ENCODE measurements at places on chromosomes 4 and X. TPM values are rescaled to one million over a fixed set of nuclear protein-coding genes. Genes with fewer than 3 reads are reported as not detected.

FAAH2 gene
- 1.2 TPM for polyA plus RNA-seq

NLRP2B gene
- polyA plus RNA-seq: not detected

MAGEC3 gene
- polyA plus RNA-seq: 0.32 TPM

IL1RAPL1 gene
- 0.03 TPM for polyA plus RNA-seq

SPANXN2 gene
- polyA plus RNA-seq: not detected

BCORL1 gene
- polyA plus RNA-seq: 0.86 TPM

REPS2 gene
- 1.5 TPM for polyA plus RNA-seq

EXOC1L gene
- not detected for polyA plus RNA-seq

GRCh38 chr4:184514121-184514988 lies 40.0 kb upstream of the IRF2 start:
- DNase-seq: peak; percentile 83
- H3K36me3 ChIP-seq: no peaks in the 10 kb centered on the region
- no peak overlapping the region for H3K4me3 ChIP-seq
- H3K4me1 ChIP-seq: peaks cover 17% of the 10 kb centered on the region
- no peak overlapping the region for H3K27ac ChIP-seq

DNA sequence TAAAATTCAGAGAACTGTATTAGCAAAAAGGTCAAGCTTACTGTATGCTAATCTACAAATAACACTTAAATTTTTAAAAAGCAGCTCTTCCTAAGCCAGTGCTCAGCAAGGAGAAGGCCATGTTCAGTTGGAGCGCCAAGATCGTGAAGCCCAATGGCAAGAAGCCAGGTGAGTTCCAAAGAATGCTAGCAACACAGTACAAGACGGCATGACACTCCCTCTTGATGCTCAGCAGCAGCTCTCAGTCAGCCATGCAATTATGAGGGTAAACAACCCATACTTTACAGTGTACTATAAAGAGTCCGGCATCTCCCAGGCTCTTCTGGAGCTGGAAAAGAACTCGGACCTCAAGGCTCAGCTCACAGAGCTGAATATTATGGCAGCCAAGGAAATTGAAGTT lies 34.9 kb downstream of the STX18 start:
- no peak for DNase-seq
- no peak overlapping the region for H3K27ac ChIP-seq
- H3K36me3 ChIP-seq: peaks cover 16% of the 10 kb centered on the region
- H3K4me1 ChIP-seq: peaks cover 8% of the 10 kb centered on the region
- H3K4me3 ChIP-seq: no peak overlapping the region
- no peaks in the 10 kb centered on the region for H3K27me3 ChIP-seq

DNA sequence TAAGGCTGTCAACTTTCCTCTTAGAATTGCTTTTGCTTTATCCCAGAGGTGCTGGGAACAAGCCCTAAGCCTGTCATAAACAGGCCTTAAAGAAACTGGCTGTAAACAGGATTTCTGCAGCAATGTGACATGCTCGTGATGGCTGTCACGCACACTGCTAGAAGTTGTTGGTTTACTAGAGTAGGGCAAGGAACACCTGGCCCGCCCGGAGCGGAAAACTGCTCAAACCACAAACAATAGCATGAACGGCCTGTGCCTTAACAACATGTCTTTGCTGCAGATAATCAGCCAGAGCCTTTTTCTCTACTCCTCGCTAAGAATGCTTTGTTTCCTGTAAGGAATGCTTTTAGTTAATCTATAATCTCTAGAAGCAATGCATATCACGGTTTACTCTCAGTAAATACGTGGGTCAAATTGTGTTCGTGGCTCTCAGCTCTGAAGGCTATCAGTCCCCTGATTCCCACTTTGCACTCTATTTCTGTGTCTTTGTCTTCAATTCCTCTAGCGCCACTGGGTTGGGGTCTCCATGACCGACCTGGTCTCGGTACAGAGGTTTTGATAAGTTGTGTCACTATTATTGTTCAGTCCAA lies 318.3 kb downstream of the GLUD2 start:
- H3K36me3 ChIP-seq: no peaks in the 10 kb centered on the region
- no peaks in the 10 kb centered on the region for H3K27me3 ChIP-seq
- no peaks in the 10 kb centered on the region for H3K4me1 ChIP-seq
- no peak for DNase-seq
- H3K27ac ChIP-seq: no peak overlapping the region

DNA sequence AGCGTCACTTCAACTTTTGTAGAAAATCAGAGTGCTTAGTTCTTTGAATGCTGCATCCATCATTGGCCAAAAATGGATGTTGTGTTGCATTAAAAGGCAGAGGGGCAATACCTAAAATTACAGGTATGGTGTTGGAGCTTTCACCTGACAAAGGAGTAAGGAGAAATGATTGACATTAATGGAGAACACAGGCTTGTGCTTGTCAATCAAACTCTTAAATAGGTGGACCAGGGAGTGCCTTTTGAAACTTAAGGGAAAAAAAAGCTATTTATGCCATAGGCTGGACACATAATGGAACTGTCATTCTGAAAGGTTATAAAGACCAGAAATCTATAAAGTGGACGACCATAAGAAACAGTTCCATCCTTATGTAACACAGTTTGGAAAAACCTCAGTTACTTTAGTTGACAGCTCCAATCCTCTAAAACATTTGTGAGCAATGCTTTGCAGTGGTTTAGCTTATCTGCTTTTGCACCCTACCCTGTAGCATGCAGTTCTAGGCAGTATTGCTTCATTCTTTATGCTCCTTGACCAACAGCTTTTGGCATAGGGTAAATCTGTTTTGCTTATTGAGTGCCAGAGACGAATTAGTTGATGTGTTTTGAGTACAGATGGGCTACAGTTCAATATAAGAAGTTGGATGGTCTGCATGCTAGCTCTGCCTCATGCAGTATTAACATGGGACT lies 2.4 kb downstream of the HADH start:
- H3K4me3 ChIP-seq: no peak overlapping the region
- DNase-seq: no peak
- peaks cover 70% of the 10 kb centered on the region for H3K4me1 ChIP-seq
- no peaks in the 10 kb centered on the region for H3K36me3 ChIP-seq

- H3K27ac ChIP-seq: peak overlapping the region; percentile 84
- peaks cover 68% of the 10 kb centered on the region for H3K4me1 ChIP-seq
- peak overlapping the region; percentile 42 for H3K4me3 ChIP-seq
- DNase-seq: peak; percentile 82
- no peaks in the 10 kb centered on the region for H3K36me3 ChIP-seq
- no peaks in the 10 kb centered on the region for H3K27me3 ChIP-seq
Observed at GRCh38 chr4:163558539-163559044, 64.1 kb downstream of the TMA16 start.

DNA sequence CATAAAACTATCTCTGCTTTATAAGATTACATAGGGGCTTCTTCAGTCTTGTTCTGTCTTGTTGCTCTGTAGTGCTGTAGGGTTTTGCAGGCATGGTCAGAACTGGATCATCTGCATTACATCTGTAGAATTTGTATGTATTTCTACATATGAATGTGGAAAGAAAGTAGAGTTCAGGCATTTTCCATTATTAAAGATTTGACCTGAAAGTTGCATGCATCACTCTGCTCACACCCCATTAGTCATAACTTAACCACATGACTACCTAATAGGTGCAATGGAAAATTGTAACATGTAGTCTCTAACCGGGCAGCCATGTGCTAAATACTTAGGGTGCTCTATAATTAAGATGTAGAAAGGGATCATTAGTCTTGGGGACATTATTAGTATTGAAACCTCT lies 45.7 kb upstream of the AGA start:
- H3K4me3 ChIP-seq: no peak overlapping the region
- no peak for DNase-seq
- no peaks in the 10 kb centered on the region for H3K36me3 ChIP-seq
- H3K27me3 ChIP-seq: no peaks in the 10 kb centered on the region
- no peaks in the 10 kb centered on the region for H3K4me1 ChIP-seq

- no peak overlapping the region for H3K4me3 ChIP-seq
- no peaks in the 10 kb centered on the region for H3K36me3 ChIP-seq
Observed at GRCh38 chr4:140603286-140603685, 34.5 kb upstream of the UCP1 start.

DNA sequence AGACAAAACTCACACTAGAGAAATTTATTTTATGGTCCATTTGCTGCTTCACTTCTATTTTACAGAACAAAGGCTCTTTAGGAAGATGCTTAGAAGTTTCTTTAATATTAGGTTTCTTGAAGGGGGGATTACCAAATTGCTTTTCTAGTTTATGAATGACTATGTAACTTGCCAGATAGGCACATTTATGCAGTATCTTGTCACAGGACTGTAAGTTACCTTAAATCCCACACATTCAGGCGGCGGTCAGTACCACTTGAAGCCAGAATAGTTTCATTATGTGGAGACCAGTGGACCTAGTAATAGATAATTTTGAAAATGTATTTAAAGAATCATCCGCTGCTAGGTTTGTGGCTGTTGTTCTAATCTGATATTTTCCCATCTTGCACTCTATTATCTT lies 18.3 kb downstream of the RBBP7 start:
- no peak for DNase-seq
- H3K4me1 ChIP-seq: no peaks in the 10 kb centered on the region
- H3K4me3 ChIP-seq: no peak overlapping the region
- peaks cover 2% of the 10 kb centered on the region for H3K36me3 ChIP-seq
- H3K27me3 ChIP-seq: no peaks in the 10 kb centered on the region
- H3K27ac ChIP-seq: no peak overlapping the region

GRCh38 chr4:89618151-89618550 lies 218.8 kb downstream of the SNCA start:
- no peaks in the 10 kb centered on the region for H3K4me1 ChIP-seq
- no peaks in the 10 kb centered on the region for H3K36me3 ChIP-seq
- no peaks in the 10 kb centered on the region for H3K27me3 ChIP-seq
- H3K4me3 ChIP-seq: no peak overlapping the region
- no peak overlapping the region for H3K27ac ChIP-seq
- DNase-seq: no peak

GRCh38 chr4:3037957-3038461 lies 36.3 kb downstream of the HTT-AS start:
- H3K27me3 ChIP-seq: no peaks in the 10 kb centered on the region
- no peaks in the 10 kb centered on the region for H3K36me3 ChIP-seq
- peak; percentile 77 for DNase-seq
- H3K27ac ChIP-seq: peak overlapping the region; percentile 43
- H3K4me3 ChIP-seq: peak overlapping the region; percentile 25

DNA sequence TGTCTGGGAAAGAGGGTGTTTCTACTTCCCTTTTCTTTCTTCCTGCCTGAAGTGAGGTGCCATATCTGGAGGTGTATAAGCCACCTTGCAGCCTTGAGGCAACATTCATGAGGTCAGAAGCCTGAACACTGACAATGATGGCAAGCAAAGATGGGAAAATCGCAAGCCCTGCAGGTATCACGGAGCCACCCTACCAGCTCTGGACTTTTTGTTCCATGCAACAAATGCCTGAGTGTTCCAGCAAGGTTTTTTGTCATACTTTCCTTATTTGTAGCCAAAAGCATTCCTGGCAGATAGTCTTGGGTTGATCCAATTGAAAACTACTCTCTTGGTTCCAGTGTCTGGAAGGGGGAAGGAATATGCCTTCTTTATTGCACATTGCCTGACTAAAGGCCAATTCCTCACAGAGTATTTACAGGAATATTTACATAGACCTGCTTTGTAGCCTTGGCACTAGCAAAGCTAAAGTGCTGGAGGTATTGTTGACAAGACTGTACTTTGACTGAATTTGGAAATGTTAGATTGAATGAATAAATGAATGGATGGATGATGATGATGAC lies 14.4 kb upstream of the SOD3 start:
- no peak for DNase-seq
- no peak overlapping the region for H3K27ac ChIP-seq
- H3K4me1 ChIP-seq: no peaks in the 10 kb centered on the region
- H3K27me3 ChIP-seq: no peaks in the 10 kb centered on the region
- no peaks in the 10 kb centered on the region for H3K36me3 ChIP-seq

DNA sequence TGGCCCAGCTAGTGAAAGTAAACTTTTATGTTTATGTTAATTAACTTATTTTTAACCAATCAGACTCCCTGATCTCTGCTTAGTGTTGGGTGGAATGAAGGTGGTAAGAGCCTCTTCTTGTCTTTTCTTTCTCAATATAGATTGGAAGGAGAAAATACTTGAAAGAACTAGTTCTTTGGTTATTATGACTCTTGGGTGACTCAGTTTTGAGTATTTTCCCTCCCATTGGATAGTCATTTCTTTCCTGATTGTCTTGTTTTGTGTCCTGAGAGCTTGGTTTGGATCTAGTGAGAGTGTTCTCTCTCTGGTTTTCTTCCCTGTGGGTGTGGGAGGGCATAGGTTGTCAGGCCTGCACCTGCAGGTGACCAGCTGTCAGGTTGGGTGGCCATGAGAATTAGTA lies 172.0 kb upstream of the GLRA2 start:
- no peak for DNase-seq
- no peaks in the 10 kb centered on the region for H3K27me3 ChIP-seq
- H3K27ac ChIP-seq: no peak overlapping the region
- no peaks in the 10 kb centered on the region for H3K36me3 ChIP-seq

GRCh38 chr4:132396636-132397035 lies 752.5 kb upstream of the PCDH10 start:
- no peaks in the 10 kb centered on the region for H3K36me3 ChIP-seq
- no peak overlapping the region for H3K4me3 ChIP-seq
- no peak overlapping the region for H3K27ac ChIP-seq
- no peaks in the 10 kb centered on the region for H3K27me3 ChIP-seq
- H3K4me1 ChIP-seq: no peaks in the 10 kb centered on the region

- no peak overlapping the region for H3K27ac ChIP-seq
- no peaks in the 10 kb centered on the region for H3K4me1 ChIP-seq
- DNase-seq: no peak
- no peaks in the 10 kb centered on the region for H3K36me3 ChIP-seq
Observed at GRCh38 chr4:161767116-161767515, 396.7 kb downstream of the FSTL5 start.

DNA sequence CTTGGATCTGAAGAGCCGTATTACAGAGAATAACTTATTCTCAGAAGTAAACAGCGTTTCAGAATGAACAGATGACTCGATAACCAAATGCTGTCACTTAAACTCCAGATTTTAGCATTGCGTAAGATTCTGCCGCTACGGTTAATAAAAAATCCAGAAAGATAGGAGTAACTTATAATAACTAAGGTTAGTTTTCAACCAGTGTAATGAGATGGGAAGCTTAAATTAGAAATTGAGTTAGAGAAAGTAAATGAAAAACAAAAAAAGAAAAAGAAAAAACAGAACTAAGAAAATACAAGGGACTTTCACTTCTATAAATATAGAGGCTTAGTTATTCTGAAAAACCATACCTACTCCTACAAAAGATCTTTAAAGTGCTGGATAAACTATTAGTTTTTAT lies 13.1 kb upstream of the PARM1 start:
- no peaks in the 10 kb centered on the region for H3K36me3 ChIP-seq
- H3K4me3 ChIP-seq: no peak overlapping the region
- H3K27me3 ChIP-seq: no peaks in the 10 kb centered on the region
- H3K27ac ChIP-seq: no peak overlapping the region

GRCh38 chr4:164748375-164748774 lies 5.6 kb upstream of the SMIM31 start:
- DNase-seq: no peak
- no peak overlapping the region for H3K27ac ChIP-seq
- no peak overlapping the region for H3K4me3 ChIP-seq
- H3K4me1 ChIP-seq: no peaks in the 10 kb centered on the region
- no peaks in the 10 kb centered on the region for H3K36me3 ChIP-seq

GRCh38 chrX:54807524-54808108 lies at the start of gene MAGED2:
TSS of gene MAGED2 (plus strand) at chrX:54807745. CDS start at chrX:54809332, 1,587 bp downstream.
- peak within 1 kb of the TSS; percentile 57 for H3K27ac ChIP-seq
- H3K27me3 ChIP-seq: no peaks in the 10 kb centered on the region
- H3K4me1 ChIP-seq: peaks cover 9% of the 10 kb centered on the region
- no peaks in the 10 kb centered on the region for H3K36me3 ChIP-seq
